ENCODE measurements at places on chromosomes 16 and 17. TPM values are rescaled to one million over a fixed set of nuclear protein-coding genes. Genes with fewer than 3 reads are reported as not detected.
A peak's percentile ranks its signal among the peaks of the same experiment; 100 is the strongest.

Gene SOX15
- total RNA-seq: 0.93 TPM

DNA sequence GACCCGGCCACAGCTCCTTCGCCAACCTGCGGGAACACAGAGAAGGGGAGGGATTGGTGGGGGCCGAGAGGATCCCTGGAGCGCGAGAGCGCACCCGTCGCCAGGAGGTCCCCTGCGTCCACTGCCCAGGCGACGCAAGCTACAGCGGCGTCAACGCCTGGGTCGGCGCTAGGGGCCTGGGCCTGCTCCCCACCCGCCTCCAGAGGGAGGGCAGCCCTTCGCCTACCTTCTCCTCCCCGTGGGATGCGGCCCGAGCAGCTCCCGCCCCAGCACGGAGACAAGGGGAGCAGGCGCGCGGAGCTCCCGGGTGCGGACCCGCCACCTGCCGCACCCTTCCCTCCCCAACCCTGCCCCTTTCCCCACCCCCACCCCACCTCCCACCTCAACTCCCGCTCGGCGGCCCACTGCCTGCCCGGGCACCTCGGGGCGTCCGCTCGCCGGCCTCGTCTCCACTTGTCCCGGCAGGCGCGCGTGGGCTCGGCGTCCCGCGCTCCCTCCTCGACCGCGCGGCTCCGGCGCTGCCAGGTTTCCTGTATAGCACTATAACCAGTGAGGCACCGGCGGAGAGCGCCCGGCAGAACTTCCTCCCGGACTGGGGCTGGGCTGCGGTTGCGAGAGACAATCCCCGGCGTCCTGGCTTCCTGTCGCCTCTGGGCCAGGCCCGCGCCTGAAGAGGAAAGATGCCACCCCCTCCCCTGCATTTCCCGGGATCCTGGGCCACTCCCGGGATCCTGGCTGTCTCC lies 119.1 kb upstream of the SMURF2 start:
- peak; percentile 57 for DNase-seq

DNA sequence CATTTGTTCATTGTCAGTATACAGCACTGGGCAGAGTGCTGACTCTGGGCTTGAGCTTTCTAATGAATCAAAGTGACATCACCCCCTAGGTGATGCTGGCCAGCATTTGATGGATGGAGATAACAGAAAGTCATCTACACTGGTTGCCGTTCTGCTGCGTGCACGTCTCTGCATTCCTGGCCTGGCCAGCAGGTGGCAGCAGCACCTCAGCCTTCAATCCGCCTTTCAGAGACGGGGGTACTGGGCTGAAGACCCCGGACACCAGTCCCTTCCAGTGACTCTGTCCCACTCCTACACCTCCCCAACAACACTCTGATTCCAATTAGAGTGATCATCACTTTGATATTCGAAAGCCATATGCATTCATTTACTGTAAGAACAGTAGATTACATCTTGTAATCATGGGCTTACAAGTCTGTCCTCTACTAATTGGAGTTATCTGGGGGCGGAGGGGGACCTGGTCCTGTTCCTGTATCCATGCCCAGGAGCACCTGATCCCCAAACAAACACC lies 6.0 kb downstream of the CPSF4L start:
- DNase-seq: peak; percentile 70

- DNase-seq: no peak
Measured at GRCh38 chr16:54240271-54241129, 46.1 kb downstream of the IRX3 start.

DNA sequence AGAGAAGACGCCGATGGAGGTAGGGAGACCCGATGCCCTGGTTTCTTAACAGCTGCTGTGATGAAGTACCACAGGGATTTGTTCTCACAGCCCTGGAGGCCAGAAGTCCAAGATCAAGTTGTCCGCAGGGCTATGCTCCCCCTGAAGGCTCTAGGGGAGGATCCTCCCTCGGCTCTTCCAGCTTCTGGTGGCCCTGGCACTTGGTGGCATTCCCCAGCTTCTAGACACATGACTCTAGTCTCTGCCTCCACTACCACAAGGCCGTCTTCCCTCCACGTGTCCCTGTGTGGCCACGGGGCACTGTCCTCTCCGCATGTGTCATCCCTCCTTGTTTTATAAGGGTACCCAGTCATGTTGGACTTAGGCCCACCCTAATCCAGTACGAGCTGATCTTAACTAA lies 375.2 kb downstream of the SLC39A11 start:
- DNase-seq: no peak
